ENCODE measurements at places on chromosomes 1 and 21.

GRCh38 chr1:172390683-172391551 lies 29.6 kb upstream of the C1orf105 start:
- DNase-seq: no peak
- no peaks in the 10 kb centered on the region for H3K36me3 ChIP-seq
- peaks cover 23% of the 10 kb centered on the region for H3K4me1 ChIP-seq

DNA sequence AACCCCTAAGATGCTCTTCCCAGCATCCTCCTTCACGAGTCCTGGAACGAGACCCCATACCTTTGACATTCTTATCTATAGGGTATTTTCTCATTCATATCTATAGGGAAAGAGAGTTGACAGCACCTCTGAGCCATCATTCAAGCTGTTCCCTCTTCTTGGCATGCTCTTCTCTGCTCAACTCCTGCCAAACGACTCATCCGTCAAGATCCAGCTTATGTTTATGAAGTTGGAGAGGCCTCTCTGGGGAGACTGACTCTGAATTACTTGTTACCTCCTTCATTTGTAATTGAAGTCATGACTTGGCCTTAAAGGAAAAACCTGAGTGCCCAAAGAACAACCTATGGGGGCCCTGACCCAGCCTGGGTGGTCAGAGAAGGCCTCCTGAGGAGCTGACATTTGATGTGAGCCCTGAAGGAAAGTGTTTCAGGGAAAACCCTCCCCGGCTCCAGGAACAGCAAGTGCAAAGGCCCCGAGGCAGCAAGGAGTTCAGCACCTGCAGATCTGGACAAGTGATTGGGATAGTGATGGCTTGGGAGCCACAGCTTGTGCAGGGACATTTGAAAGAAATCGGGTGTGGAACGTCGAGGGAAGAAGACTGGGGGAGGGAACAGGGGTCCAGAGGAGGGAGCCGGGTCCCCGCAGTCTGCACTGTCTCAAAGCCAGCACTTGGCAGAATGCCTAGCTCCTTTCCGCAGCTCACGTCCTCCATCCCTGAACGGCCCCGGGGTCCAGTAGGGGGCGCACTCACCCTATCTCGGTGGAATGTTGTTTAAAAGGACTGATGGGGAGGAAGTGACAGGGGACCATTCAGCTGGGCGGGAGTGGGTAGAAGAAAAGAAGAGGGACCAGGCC lies 14.0 kb upstream of the CDA start:
- no peaks in the 10 kb centered on the region for H3K4me1 ChIP-seq
- H3K27ac ChIP-seq: no peak overlapping the region
- peak; percentile 85 for DNase-seq
- H3K36me3 ChIP-seq: no peaks in the 10 kb centered on the region

DNA sequence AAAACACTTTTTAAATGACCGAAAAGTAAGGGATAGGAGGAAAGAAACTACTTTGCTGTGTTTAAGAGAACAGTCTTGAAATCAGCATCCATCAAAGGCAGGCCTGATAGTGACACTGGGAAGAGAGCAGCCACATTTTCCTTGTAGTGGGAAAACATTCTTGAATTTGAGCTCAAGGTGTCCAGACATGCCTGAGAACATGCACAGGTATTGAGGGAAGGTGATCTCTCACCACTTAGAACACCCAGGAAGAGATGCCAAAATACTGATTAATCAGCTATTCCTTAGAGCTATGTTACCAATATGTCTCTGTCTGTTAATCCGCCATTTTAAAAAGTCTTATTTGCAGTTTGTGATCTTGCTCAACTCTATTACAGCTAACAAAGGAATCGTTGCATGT lies 25.9 kb downstream of the IL12RB2 start:
- H3K27me3 ChIP-seq: no peaks in the 10 kb centered on the region
- DNase-seq: no peak
- no peaks in the 10 kb centered on the region for H3K4me1 ChIP-seq
- H3K27ac ChIP-seq: no peak overlapping the region
- no peaks in the 10 kb centered on the region for H3K36me3 ChIP-seq

GRCh38 chr1:231731268-231731667 lies 104.7 kb downstream of the DISC1 start:
- peaks cover 10% of the 10 kb centered on the region for H3K4me1 ChIP-seq
- H3K27me3 ChIP-seq: no peaks in the 10 kb centered on the region
- no peak overlapping the region for H3K27ac ChIP-seq
- H3K36me3 ChIP-seq: no peaks in the 10 kb centered on the region

GRCh38 chr1:174680101-174680500 lies 232.3 kb downstream of the GPR52 start:
- H3K27ac ChIP-seq: no peak overlapping the region
- no peaks in the 10 kb centered on the region for H3K36me3 ChIP-seq
- H3K4me3 ChIP-seq: no peak overlapping the region
- H3K4me1 ChIP-seq: no peaks in the 10 kb centered on the region

DNA sequence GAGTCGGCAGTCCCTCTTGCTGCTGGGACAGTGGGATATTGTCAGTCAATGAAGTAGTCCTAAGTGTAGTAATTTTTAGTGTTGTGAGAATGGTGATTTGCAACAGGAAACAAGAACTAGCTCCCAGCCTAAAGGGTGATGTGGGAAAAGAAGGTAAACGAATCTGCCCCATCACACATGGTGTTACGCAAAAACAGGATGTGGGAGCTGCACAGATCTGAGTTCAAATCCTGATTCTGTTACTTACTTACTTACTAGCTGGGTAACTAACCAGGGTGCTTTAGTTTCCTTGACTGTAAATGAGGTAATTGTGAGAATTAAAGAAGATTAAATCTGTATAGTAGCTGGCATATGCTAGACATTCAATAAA lies 22.3 kb downstream of the NAV1 start:
- peaks cover 58% of the 10 kb centered on the region for H3K4me1 ChIP-seq
- no peak overlapping the region for H3K4me3 ChIP-seq
- H3K27me3 ChIP-seq: no peaks in the 10 kb centered on the region

DNA sequence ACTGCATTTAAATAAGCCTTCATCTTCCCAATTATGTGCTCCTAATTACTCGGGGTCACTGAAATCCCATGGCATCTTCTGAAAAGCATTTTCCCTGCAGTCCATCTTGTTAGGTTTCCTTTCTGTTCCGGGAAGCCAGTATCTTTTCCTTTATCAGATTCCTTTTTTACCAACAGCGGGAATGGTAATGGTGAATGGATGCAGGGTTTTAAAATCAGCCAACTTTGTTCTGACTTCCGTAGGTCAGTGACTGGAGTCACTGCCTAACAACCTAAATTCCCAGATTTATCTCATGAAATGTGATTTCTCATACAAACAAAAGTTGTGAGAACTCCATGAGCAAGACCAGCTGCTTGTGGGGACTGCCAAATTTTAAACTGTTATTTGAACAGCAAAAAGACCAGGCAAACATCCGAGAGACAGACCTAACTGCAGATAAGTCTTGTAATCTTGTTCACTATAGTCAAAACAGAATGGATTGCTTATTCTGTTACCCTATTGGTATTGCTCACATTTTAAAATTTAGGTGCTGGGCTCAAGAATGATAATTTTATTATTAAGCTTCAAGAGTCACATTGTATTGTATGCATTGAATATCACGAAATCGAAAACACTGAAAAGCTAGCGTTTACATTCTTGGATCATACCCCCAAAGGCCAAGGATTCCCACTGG lies 1.2 kb upstream of the RWDD3 start:
- no peak for DNase-seq
- H3K36me3 ChIP-seq: peaks cover 15% of the 10 kb centered on the region
- no peak overlapping the region for H3K4me3 ChIP-seq
- H3K4me1 ChIP-seq: peaks cover 17% of the 10 kb centered on the region

DNA sequence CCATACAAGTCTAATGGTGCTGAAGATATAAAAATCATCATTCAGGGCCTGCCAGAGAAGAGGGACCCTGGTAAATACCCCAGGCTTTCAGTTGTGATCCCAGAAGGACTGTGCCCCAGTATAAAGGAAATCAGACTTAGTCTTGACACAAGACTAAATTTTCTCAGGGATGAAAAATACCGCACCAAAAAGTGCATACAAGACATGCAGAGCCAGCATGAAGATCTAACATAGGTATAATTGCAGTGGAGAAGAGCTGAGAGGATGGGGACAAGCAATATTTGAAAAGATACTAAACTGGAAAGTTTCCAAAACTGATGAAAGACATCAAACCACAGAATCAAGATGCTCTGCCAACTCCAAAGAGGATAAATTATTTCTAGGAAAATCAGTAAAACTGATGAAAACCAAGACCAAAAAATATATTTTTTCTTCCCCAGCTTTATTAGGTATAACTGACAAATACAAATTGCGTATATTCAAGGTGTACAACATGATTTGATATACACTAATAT lies 17.7 kb upstream of the SIM2 start:
- H3K36me3 ChIP-seq: no peaks in the 10 kb centered on the region
- H3K27me3 ChIP-seq: peaks cover 36% of the 10 kb centered on the region
- no peaks in the 10 kb centered on the region for H3K4me1 ChIP-seq
- H3K27ac ChIP-seq: no peak overlapping the region
- DNase-seq: no peak
- no peak overlapping the region for H3K4me3 ChIP-seq

DNA sequence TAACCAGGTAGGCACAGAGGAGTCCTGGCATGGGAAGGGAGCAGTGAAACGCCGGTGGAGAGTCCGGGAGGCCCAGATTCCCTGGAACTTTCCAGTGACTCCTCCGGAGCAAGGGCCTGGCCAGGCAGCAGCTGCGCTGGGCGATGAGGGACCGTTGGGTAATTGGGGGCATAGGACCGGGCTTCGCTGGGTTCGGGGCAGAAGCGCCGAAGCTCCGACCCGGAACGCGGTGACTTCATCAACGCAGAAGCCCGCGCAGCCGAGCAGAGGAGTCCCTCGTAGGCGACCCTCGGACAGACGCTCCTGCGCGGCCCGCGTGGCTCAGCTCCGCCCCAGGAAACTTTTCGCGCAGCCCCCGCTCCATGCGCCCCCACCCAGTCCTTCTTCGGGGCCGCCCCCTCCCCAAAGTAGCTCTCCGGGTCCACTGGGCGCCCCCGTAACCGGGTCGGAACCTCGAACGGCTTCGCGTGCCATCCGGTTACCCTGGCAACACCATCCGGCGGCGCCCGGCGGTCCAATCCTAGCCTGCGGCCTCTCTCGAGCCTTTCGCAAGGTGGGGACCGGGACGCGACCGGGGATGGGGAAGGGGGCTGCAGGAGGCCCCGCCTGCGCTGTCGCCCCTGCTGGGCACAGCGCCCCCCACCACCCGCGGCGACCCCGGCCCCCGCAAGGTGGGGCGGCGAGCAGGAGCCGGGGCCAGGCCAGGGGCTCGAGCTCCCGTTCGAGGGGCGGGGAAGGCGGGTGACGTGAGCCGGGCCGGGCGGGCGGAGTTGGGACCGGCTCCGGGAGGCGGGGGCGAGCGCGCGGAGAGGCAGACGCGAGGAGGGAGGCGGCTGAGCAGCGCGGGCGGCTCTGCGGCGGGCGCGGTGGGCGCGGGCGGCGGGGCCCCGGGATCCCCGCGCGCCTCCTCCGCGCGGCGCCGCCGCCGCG lies at the start of gene AJAP1:
Gene AJAP1 (plus strand): TSS at position 814 of the 930 bp plus-strand sequence. CDS start 817 bp downstream, outside the sequence.
- H3K4me1 ChIP-seq: peaks cover 20% of the 10 kb centered on the region
- H3K4me3 ChIP-seq: no peak within 1 kb of the TSS
- no peaks in the 10 kb centered on the region for H3K27me3 ChIP-seq
- DNase-seq: peak; percentile 78
- H3K36me3 ChIP-seq: no peaks in the 10 kb centered on the region
- H3K27ac ChIP-seq: no peak within 1 kb of the TSS
